ENCODE measurements at places on chromosomes 5 and 9.
A peak's percentile ranks its signal among the peaks of the same experiment; 100 is the strongest.

DNA sequence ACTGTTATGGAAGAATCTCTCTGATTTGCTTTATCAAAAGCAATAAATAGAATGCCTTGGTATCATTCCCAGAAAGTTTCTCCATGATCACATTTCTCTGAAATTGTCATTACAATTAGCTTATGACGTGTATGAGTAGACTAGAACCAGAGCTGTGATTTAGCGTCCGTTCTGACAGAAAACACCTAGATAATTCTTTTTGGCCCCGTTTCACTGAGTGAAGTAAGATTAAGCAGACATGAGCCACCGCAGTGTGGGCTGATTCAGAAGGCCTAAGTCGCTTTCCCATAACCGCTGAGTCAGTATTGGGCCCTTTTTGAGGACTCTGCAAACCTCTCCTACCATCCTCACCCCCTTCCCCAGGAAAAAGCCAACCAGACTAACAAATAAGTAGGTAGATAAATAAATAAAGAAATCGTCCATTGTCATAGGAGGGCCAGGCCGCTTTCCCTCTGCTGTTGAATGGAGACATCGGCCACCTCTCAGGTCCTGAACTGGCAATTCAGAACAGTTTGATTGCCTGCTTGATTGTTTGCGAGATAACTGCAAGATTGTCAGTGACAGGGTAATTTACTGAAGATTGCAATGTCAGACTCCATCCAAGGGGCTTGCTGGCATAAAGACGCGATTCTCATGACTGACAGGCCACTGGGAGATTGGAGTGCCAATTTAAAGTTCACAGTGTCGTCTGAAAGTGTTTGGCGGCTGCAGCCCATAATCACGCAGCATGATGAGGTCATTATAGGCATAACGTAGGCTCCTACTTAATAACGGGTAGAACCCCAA lies 105.0 kb upstream of the WWC1 start:
- no peak for DNase-seq

DNA sequence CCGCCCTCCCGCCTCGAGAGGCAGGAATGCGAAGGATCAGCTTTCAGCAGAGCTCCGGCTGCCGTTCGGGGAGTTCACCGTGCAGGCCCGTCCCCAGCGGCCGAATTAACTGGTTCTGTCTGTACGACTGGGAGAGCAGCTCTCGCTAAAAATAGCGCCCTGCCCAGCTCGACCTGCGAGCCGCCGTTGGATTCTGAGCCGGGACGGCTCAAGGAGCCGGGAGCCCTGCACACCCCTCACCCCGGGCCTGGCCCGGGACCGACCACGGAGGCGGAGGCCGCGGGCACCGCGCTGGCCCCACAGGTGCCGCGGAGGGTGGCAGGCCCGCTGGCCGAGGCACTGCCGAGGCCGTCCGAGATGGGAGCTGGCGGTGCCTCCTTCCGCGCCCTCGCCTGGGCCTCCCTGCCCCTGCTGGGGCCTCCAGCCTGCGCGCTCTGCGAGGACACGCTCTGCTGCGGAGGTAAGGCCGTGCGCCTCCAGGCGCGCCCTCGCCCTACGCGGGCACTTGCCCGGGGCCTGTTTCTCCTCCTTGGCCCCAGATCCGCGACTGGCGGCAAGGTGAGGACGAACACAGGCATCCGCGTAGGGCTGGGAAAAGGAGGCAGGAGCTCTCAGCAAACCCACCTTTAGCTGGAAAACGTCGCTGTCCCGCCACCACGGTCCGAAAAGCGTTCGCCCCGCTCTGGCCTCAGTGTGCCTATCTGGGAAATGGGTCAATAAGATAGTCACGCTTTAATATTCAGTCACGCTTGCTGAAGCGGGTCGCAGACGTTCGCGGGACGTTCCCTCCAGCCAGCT lies 53.1 kb upstream of the DAB2IP start:
- no peak for DNase-seq

- no peak for DNase-seq
Measured at GRCh38 chr5:37272511-37272910, 23.3 kb upstream of the CPLANE1 start.

DNA sequence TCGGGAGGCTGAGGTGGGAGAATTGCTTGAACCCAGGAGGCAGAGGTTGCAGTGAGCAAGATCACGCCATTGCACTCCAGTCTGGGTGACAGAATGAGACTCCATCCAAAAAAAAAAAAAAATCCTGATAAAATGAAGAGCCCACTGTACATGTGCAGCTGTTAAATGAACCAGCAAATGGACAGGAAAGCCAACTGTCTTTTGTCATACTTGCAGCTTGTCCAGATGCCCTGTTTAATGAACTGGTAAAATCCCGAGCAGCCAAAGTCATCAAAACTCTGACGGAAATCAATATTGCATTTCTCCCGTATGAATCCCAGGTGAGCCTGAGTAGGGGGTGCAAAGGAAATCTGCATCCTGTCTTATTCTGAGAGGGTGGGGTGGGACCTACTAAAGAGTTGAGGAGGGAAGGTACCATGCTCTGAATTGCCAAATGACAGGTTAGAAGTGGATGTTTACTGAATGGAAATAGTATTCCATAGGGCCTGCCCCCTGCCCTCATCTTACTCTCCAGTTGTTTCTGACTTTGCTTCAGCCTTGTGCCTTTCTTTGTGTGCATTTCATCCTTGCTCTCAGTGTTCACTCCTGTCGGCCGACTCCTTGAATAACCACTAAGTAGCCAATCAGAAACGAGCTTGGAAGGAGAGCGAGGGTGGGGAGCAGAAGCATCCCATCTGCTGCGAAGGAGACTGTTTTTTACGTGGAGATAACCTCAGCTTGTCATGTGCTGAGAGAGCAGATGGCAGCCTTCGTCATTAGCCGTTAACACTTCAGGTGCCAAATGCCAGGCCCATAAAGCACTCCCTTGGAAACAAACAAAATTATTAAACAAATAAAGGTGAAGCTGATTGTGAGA lies 45.7 kb upstream of the CFAP157 start:
- no peak for DNase-seq

DNA sequence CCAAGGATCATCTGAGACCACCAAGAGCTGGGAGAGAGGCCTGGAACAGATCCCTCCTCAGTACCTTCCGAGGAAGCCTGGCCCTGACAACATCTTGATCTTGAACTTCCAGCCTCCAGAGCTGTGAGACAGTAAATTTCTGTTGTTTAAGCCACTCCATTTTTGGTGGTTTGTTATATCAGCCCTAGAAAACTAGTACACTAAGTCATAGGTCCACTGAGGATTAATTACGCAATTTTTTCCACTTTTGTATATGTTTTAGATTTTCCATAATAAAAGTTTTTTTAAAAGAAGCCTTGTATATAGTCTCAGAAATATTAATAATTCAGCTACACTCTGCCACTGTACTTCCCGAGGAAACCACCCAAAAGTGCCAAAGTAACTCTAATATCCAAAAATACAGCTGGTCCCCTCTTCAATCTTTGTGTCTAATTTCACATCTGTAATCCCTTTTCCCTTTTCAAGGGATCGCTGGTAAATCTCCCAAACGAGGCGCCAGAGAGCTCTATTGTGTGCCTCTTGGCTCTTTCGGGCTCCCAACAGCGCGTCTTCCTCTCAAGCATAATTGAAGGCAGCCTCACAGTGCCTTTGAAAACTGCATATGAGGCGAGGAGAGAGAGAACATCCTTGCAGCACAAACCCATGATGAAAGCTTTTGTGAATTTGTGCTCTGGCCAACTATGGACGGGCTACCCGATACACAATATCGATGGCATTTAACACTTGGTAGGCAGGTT lies 32.7 kb downstream of the PRUNE2 start:
- peak; percentile 38 for DNase-seq

- no peak for DNase-seq
Measured at GRCh38 chr9:114238472-114238871, 83.1 kb downstream of the COL27A1 start.

DNA sequence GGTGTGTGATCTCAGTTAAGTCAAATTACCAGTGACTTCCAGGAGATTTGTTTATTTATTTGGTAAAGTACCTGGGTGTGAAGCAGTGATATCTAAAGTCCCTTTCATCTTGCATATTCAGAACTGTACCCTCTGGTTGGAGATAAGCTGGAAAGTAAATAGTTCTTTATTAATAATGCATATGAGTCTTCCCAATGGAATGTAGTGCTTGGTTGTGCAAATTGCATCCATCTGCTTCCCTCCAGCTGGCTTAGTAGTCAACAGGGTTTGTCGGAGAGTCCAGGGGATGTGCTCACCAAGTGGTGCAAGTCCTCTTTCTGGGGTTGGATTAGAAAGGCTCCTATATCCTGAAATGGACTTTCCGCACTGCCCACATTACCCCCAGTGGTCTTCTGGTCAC lies 42.0 kb downstream of the TRPM3 start:
- no peak for DNase-seq

DNA sequence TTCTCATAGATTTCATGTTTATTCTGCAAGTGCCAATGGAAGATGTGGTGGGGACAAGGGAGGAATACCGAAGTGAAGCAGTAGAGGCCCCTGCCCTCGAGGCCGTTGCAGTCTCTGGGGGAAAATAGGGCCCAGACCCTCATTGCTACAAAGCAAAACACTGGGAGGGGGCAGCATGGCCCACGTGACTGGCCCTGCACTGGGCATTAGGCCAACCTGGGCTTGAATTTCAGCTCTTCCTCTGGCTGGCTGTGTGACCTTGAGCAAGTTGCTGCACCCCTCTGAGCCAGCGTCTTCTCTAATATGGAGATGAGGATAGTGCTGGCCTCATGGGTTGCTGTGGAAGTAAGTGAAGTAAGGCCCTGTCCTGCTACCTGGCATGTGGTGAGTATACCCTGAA lies 709 bp upstream of the SYNPO start:
- no peak for DNase-seq

- DNase-seq: no peak
Measured at GRCh38 chr5:176387384-176387925, 943 bp downstream of the NOP16 start.

- no peak for DNase-seq
Measured at GRCh38 chr5:68519143-68519542, 303.6 kb downstream of the PIK3R1 start.

DNA sequence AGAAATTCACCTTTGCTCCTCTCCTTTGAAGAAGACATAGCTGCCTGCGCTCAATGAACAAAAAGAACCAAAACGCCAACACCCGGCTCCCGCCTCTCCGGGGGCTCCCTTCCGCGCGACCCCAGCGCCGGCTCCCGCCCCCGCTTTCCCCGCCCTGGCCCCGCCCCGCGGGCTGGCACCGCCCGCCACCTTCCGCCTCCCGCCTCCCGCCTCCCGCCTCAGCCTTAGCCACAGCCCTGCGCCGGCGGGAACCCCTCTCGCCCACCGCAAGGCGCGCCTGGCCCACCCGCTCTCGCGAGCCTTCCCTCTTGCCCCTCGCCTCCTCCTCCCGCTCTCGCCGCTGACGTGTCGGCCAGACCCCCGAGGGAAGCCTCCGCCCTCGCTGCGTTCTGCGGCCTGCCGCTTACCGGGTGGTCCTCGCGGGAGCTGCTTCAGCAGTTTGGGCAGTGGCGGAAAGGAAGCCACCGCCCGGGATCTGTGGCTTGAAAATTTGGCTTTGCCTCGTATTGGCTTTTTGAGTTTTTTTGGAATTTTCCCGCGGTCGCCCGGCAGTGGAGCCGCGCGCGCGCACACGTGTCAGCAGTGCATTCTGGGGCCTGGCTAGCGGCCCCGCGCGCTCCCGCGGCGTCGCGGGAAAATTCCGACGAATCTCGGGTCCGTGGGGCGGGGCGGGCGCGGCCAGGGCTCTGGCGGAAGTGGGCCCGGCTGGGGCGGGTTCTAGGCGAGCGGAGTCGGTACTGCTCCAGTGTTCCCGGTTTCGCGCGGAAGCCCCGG lies at the start of gene FANCC:
Gene FANCC (minus strand): TSS at position 591 of the 774 bp plus-strand sequence. CDS start 68,418 bp downstream, outside the sequence.
- peak; percentile 84 for DNase-seq
